ENCODE measurements at places on chromosomes 7 and 10.
A peak's percentile ranks its signal among the peaks of the same experiment; 100 is the strongest.

DNA sequence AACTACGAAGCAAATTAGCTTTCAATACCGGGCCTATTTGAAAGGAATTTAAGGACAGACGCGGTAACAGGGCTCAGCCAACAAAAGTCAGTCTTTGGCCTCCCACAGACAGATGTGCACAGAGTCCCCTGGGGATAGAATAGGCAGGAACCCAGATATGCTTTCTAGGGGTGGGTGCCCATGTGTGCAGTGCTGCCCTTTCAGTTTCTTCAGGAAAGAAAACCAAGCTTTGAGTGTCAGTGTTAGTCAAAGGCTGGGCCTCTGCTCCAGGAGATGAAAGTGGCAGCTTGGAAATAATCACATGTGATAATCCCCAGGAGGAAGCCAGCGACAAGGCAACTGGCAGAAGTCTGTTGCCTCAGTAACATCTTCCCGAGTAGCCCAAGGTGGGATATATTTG is 43.8 kb upstream of the CSTF2T start:
- DNase-seq, result no peak

DNA sequence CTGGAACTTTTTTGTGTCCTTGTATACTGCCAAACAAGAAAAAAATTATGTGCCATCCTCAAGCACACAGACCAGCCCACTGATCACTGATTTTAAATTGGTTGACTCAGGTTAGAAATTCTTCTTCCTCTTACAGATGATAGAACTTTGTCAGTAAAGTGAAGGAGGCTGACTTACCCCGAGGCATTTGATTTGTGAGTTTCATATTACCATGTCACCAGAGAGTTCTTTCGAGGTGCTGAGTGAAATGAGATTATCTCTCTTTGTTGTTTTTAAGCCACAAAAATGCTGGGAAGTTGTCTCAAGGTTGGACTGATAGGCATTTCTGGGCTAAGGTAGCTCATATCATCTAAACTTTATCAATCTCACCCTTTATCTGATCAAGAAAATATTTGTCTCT is 78.8 kb upstream of the FAM180A start:
- DNase-seq, result no peak

GRCh38 chr10:26090762-26091161 is 125.8 kb upstream of the GAD2 start:
- DNase-seq, result no peak

- no peak for DNase-seq
Observed at GRCh38 chr10:49500412-49500811, 38.5 kb downstream of the ERCC6 start.

GRCh38 chr7:150986099-150986512 is 4.7 kb upstream of the NOS3 start:
- DNase-seq, result peak; percentile 67

DNA sequence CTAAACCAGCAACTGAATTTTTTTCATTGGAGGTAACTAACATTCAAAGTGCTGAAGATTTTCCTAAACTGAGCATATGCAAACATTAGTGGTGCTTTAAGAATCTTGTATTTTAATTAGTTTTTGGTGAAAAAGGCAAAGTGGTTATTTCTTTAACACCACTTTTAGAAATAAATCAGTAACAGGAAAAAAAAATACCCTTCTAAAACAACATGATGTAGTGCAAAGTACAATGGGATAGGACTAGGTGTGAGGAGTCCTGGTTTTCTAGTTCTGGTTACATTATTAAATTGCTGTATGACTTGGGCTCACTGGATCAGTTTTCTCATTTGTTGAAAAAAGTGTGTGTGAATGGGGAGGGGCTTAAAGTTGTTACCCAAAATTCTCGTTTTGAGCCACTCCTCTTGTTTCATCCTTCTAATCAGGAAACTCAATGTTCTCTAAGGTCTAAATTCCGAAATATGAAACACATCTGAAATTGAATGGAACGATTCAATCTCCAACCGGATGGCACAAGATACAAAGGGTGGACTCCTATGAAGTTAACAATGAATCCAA is 1.8 kb downstream of the WASL start:
- DNase-seq, result no peak

DNA sequence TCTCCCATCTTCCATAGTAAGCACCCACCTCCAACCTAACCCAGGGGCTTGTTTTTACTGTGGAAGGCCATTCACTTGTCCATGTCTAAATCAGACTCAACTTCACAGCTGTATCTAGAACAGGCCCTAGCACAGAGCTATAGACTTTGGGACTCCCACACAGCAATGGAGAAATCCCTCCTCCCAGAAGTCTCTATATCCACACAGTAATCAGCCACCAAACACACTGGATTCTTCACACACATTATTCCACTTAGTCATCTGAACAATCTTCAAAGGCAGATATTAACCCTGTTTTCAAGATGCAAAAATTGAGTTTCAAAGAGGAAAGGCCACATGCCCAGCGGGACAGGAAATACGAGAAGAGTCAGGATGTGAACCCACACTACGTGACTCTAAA is 81.8 kb downstream of the MALSU1 start:
- DNase-seq, result no peak

DNA sequence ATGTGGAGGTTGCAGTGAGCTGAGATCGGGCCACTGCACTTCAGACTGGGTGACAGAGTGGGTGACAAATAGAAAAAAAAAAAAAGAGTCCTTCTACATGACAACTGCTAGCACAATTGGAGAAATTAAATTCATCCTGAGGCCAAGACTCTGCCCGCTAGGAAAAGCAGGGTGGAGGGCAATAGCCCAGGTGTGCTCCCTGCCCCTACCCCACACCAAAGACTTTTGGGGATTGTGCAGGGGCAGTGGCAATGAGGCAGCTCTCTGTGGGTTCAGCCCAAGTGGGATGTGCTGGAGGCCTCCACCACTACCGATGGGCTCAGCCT is 61.3 kb downstream of the TMEM209 start:
- DNase-seq, result no peak

- no peak for DNase-seq
Observed at GRCh38 chr10:75408509-75408875, 6.9 kb upstream of the ZNF503 start.

DNA sequence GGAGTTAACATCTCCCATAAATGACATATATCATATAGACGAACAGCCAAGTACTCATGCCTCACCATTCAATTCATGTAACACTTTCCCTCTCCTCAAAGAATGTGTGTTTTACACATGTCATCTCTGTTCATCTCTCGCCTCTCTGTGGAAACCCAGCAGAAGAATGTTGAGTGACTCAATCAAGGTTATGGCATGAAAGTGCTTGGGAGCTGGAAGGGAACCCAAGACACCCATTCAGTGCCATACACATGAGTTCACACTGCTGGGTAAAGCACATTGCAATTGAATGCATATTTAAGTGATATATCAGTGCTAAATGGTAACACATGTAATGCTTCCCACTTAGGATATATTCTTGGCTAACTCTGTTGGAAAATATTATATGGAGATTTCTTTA is 322.9 kb downstream of the PTEN start:
- no peak for DNase-seq

DNA sequence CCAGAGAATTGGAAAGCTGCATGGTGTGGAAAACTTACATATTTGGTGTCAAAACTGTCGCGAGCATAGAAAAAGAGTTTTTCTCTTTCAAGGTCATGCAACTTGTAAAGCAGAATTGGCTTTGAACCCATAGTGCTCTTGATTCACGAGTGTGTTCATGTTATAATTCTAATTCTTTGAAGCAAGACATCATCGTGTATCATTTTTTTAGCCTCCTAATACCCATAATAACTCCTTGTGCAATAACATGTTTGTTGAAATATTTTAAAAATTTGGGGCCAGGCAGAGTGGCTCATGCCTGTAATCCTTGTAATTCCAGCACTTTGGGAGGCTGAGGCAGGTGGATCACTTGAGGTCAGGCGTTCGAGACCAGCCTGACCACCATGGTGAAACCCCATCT is 4.2 kb downstream of the CCL24 start:
- no peak for DNase-seq

DNA sequence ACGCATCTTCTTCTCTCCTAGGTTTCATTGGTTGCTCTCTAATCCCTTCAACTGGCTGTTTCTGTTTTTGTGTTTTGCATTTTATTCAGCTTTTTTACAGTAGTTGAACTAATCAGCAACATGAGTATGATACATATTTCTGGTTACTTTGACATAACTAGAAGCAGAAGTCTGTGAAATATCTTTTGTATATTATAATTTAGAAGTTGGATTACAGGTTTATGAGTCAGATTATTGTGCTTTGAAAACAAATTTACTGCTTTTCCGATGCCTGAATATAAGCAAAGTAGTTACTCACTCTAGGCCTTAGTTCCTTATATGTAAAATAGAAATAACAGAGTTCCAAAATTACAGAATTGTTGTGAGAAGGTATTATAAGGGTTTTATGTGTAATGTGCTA is 96.2 kb upstream of the MEOX2 start:
- DNase-seq, result no peak

DNA sequence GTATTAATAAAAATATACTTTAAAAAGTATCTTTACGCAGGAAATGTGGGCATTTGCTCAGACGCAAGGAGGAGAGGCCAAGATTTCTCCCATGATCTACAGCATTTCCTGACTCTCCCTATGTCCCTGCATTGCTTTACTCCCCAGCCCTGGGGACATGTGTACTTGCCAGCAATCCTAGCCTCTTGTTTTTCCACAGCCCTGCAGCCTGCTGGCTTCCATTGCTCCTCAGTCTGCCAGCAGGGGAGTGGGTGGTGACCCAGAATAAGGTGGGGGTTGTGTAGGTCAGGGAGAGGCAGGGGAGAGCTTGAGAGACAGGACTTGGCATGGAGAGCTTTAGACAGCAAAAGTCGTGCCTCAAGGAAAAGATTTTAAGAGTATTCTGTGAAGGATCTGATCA is 307.7 kb downstream of the CDK14 start:
- no peak for DNase-seq

DNA sequence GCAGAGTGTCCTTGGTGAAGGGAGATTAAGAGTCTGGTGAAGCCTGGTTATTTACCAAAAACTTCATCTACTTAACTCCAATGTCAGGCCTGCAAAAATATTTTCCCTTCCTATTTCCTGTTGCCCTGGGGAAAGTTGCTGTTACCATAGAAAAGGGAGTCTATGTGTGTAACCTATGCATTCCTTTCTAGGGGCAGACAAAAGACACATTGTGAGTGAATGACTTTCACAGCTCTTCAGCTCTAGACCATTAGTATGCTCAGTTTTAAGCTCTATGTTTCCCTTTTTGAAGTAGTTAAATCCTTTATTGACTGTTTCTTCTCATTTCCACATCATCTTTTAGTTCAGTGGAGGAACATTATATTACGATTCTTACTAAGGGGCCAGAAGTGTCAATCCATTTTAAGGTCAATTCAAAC is 45.6 kb upstream of the SGCE start:
- no peak for DNase-seq

- DNase-seq, result no peak
Observed at GRCh38 chr7:120874722-120875121, 16.8 kb upstream of the TSPAN12 start.

DNA sequence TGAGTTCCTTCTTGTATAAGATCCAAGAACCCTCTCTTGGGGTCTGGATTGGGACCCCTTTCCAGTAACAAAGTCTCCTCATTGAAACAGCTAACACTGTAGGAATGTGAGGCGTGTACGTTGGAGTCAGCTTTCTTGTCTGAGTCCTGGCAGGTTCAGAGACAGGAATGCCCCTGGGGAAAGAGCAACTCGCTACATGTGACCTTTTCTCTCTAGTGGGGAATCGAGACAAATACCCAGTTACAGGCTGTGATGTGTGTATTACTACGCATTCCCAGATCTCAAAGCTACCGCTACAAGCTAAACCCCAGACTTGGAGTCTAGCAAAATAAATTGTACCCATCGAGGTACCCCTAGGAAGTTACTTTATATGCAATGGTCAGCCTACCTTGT is 85.6 kb upstream of the FRMD4A start:
- no peak for DNase-seq

GRCh38 chr7:35463176-35463700 is 209.3 kb upstream of the TBX20 start:
- DNase-seq, result no peak

DNA sequence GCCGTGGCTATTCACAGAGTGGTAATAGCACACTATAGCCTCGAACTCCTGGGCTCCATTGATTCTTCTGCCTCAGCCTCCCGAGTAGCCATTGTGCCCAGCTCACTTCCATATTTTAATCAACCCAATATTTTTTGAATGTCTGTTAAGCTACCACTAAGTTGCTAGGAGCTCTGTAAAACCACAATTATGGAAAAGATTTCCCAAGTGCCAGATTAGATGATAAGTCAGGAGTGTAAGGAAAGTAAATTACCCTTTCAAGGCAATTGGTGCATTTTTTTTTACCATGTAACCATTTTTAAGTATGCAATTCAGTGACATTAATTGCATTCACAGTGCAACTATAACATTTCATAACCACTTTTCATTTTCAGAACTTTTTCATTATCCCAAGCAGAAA is 87.5 kb upstream of the GATAD1 start:
- DNase-seq, result no peak

DNA sequence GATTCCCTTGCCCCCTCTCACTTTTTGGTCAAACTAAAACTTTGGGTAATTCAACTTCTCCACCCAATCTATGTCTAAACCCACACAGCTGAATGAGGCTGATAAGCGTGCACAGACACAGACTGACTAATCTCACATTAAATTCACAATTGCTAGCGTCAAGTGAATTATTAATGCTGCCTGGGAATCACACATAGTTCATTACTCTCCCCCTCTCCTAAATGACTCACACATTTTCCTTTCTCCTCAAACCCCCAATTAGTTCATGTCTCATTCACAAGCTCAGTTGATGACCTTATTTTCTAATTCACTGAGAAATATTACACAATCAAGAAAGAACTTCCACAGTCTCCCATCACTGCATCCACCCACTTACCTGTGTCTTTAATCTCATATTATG is 14.5 kb downstream of the KLF14 start:
- DNase-seq, result no peak

DNA sequence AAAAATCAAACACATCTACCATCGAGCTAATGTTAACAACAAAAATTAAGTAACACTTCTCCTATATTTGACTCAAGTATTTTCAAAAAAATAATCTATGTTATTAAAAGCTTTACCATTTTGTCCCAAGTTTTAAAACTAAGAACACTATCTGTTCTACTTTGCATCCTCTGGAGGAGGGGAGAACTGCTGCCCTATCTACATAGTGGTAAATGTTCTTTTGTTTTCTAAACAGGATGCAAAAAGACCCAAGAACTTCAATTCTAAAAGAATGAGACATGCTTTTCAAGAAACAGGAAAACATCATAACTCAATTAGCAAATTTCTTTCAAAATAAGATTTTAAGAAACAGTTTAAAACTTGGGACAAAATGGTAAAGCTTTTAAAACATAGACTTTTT is 14.8 kb downstream of the SLC26A3 start:
- no peak for DNase-seq

Data from activated T-cell treated with anti-CD3 and anti-CD28 coated beads, Interleukin-2, amount 50 U/mL, for 72 hours (primary cell).